SK-N-DZ (cell line): ENCODE measurements at places on chromosomes 11 and 22.

- DNase-seq: peak; percentile 67
Measured at GRCh38 chr11:84261707-84262106, 975.5 kb upstream of the CCDC90B start.

- no peak for DNase-seq
Measured at GRCh38 chr11:76392870-76393269, 11.7 kb downstream of the GVQW3 start.

- no peak for DNase-seq
Measured at GRCh38 chr22:17106161-17106784, 14.9 kb downstream of the TMEM121B start.

GRCh38 chr11:75436806-75437205 is 3.8 kb upstream of the KLHL35 start:
- no peak for DNase-seq

DNA sequence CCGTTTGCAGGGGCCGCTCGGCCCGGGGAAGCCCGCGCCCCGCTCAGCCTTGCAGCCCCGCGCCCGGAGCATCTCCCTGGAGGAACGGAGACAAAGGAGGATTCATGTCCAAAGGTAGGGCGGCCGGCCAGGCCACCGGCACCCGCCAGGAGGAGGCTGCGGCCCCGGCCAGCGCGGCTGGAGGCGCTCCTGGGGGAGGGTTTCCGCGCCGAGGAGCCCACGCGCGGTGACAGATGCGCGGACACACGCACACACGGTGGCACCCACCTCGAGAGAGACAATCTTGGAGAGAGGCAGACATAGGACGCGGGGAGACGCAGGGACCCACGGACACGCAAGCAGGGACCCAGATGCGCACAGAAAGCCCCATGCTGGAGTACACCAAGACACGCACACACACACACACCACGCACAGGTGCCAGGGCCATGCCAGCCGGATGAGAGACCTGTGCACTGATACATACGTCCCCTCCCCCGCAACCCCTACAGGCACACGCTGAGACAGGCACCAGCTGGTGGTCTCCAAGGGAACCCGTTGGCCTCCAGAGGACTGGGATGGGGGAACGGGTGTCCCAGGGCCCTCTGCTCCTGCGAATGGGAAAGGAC is 7.8 kb downstream of the SEPTIN3 start:
- no peak for DNase-seq

GRCh38 chr11:86983021-86983488 is 27.9 kb upstream of the FZD4 start:
- DNase-seq: no peak

DNA sequence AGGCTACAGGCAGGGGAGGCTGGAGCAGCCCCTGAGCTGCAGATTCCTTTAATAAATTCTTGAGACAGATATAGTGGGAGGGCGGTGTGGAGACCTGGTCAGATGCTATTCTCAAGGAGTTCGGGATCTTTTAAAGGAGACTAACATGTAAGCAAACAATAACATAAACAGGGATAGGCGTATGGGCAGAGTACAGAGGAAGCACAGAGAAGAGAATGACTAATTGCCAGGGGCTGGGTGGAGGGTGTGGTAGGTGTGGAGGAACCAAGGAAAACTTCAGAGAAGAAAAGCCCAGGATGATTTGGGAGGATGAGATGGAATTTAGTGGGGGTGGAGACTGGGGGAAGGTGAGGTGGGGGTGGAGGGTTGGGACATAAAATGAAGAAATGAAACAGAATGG is 9.7 kb upstream of the HEPHL1 start:
- no peak for DNase-seq

DNA sequence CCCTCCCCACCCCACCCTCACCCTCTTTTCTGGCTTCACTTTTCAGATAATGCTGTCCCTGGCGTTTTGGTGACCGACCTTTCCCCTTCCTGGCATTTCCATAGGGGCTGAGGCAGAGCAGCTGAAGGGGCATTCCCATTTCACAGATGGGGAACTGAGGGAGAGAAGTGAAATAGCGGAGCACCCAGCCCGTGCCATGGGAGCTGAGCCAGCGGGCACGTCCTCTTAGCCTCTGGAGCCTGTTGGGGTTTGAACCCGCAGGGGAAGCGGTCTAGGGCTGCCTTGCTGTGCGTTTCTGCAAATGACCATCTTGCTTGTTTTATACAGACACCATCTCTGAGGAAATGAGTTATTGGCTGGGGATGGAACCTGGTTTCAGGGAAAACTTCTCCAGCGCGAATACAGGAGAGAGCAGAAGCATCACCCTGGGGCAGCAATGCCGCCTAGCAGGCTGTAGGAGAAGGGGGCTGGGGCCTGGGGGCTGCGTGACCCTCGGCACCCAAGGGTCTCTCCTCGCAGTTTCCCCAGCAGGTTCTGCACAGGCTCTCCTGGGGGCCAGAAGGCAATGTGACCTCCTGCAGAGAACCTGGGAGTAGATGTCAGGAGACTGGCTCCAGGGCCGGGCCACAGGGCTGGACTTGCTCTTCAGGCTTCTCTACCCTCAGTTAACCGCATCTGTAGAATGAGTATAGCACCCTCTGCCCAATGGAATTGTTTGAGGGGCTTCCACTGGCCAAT is 1.5 kb downstream of the PTPRJ start:
- DNase-seq: no peak

GRCh38 chr11:108909041-108909440 is 244.2 kb downstream of the DDX10 start:
- DNase-seq: no peak

- DNase-seq: no peak
Measured at GRCh38 chr22:40058265-40058664, 63.5 kb downstream of the FAM83F start.

DNA sequence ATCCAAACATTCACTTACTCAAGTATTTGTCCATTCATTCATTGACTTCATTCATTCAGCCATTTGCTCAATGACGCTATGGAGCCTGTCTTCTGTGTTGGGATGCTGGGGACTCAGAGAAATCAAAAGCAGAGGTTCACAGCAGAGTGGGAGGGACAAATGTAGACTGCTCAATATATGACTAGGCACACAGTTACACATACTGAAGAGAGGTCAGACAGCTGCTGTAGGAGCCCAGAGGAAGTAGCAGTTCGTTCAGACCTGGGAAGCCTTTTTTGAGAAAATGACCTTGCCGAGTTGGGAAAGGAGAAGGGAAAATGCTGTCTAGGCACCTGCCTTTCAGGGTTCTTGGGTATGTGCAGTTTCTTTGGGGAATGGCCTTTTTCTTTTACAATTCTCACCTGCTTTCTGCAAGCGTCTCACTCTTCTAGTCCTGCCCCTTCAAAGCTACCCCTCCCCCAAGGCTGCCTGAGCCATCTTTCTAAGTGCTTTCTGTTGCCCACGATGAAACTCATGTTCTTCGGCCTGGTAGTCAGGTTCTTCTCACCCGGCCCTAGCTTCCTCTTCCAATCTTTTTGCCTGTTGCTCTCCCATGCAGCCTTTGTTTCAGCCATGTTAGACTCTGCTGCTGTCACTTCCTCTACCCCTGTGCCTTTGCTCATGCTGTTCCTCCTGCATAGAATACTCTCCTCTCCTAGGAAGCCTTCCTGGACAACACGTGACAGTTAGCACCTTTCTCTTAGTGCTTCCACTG is 4.2 kb upstream of the UVRAG start:
- DNase-seq: no peak

DNA sequence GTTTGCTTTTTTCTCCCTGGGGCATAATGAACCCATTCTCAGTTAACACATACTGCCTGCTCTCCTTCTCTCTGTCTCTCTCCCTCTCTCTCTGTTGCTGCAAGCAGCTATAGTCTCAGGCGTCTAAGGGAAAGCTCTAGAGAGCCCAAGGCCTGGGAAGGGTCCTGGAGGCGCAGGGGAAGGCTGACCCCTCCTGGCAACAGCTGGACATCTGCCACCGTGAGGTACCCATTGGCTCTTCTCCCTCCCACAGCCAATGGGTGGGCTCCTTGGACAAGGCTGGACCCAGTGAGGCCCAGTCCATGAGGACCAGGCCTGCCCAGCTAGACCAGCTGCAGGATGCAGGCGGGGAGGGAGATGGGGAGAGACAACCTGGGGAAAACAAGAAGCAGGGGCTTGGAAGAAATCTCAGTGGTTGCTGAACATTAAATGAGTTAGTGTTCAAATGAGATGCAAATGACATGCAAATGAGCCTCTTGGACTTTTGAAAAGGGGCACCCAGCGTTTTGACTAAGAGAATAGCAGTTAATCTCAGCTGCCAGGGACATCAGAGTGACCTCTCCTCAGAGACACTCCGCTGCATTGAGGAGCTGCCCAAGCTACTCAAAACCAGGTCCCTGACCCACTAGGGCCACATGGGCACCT is 349.7 kb downstream of the BUD13 start:
- no peak for DNase-seq

GRCh38 chr11:72588421-72589410 is 85.5 kb downstream of the PDE2A start:
- DNase-seq: no peak

DNA sequence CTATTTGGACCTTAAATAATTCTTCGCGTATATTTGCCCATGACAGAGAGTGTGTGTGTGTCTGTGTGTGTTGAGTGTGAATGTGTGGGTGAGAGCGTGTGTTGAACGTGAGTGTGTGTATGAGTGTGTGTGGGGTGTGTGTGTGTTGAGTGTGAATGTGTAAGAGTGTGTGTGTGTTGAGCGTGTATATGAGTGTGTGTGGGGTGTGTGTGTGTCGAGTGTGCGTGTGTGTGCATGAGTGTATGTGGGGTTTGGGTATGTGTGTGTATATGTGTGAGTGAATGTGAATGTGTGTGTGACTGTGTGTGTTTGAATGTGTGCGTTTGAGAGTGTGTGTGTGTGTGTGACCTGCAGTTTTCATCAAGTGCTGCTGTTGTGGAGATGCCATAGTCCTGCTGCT is 26.8 kb downstream of the GAL start:
- DNase-seq: no peak

DNA sequence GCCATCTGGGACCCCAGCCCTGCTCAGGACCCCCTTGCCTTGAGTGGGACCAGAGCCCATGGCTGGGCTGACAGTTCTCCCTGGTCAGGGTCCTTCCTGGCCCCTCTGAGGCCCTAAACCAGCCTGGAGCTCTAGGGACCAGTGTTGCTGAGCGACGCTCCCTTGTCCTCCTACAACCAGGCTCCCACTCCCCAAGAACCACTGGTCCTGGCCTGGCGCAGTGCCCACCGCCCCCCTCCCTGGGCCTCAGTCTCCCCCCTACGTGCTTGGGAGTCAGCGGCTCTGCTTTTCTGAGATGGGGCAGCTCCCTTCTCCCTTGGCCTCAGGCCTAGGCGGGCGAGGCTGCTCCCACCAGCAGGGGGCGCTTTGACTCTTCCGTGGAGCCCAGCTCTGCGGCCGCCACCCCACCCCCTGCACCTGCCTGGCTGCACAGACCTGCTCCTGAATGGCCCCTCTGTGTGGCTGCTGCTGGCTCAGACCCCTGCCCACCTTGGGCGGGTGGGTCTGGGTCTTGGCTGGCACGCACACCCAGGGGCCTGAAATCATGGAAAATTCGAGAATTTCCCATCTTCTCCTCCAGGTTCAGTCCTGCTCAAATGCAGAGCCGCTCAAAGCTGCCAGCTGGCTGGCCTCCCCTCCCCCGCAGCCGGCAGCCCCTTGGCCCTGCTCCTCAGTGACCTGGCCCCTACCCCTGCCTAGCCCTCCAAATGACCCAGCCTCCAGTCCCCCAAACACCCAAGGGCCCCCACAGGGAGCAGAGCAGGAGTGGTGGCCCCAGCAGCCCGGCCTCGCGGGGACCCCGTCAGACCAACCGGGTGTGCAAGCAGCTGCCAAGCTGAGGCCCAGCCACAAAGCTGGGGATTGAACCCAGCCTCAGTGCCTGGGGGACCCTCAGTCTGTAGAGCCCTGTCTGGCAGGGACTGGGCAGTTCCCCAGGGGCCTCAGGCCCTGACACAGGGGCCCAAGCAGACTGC is 9.1 kb downstream of the PRR33 start:
- DNase-seq: peak; percentile 70

- no peak for DNase-seq
Measured at GRCh38 chr11:5767056-5767455, 13.0 kb downstream of the OR52N4 start.

DNA sequence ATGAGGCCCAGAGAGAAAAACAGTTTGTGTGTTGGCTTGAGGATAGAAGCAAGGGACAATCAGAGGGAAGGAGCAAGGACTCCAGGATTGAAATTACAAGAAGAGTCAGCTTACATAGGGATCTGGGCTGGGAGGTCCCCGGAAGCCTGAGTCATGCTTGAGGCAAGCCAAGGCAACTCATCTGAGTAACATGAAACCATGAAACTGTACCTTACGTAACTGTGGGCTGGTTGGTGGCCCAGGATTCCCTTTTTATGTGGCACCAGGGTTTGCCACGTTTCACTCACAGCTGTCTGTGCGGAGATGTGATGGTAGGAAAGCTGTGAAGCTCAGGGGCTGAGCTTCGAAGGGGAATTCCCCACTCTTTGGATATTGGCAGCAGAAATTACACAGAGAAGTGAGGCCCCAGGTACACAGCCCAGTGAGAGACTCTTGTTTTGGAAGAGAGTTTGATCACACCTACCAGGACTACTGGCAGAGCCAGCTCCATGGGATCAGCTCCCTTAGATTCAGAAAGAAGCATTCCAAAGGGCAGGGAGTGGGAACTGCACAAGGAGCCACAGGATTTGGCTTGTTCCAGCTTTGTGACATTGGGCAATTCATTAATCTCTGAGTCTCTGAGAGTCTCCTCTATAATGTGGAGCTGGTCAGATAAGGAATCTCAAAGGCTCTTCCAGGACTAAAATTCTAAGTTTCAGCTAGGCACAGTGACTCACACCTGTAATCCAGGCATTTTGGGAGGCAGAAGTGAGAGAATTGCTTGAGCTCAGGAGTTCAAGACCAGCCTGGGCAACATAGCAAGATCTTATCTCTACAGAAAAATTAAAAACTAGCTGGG is 7.8 kb downstream of the SLC5A1 start:
- DNase-seq: no peak

DNA sequence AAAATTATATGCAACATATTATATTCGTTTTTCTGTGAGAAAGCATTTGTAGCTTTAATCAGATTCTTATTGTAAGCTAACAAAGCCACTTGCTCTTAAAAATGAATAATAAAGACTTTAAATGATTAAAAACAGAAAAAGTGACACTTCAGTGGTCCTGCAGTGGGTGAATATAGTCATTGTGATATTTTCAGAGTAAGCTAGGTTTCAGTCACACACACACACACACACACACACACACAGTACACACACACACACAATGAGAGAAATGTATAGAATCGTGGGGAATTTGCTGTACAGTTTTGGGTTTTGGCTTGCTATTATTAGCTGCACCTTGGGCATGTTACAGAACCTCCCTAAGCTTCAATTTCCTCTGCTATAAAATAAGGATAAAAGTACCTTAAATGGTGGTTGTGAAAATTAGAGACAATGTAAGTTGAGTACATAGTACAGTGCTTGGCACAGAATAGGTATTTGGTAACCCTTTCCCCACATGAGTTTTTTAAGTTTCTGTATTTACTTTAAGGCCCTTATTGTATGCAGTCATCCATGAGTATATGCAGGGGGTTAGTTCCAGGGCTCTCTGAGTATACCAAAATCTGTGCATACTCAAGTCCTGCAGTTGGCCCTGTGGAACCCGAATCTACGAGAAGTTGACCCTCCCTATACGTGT is 39.8 kb downstream of the CSTPP1 start:
- DNase-seq: no peak

- no peak for DNase-seq
Measured at GRCh38 chr11:44606472-44606871, 41.0 kb downstream of the CD82 start.
